Tibial nerve (tissue), 4 donors: ENCODE measurements at places on chromosomes 4 and X.

DNA sequence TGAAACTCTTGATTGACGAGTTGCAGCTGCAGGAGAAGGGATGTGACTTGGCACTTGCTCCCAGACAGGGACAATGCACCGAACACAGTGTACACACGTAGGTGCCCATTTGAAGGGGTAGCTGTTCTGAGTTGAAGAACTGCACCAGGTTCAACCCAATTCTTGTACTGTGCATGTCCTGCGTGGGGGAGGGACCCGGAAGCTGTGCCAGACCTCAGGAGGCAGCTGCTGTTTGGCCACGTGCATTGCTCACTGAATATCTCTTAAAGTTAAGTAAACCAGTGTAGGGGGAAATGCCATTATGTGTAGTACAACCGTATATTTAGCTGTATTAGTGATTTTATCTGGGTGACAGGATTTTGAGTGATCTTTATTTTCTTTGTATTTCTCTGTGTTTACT is 12.0 kb upstream of the RBBP7 start:
- DNase-seq = no peak

GRCh38 chrX:16635596-16635995 is 14.4 kb upstream of the S100G start:
- no peak for DNase-seq

- no peak for DNase-seq
Observed at GRCh38 chr4:8910822-8911315, 39.2 kb upstream of the HMX1 start.

DNA sequence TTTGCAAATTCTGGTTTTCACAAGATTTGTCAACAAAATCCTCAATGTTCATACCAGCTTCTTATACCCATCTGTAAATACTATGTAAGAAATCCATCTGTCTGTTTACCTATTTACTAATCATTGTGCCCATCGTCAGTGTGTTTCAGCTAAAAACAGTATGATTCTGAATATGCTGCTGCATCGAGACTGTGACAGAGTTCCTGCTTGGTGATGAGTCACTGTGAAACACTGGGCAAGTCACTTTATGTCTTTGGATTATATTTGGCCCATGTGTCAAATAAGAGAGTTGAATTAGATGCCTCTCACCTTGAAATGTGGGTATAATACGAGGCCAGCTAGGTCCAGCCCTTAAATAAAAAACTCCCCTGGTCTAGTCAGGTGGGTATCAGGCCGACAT is 79.3 kb downstream of the CBLL2 start:
- DNase-seq = no peak

DNA sequence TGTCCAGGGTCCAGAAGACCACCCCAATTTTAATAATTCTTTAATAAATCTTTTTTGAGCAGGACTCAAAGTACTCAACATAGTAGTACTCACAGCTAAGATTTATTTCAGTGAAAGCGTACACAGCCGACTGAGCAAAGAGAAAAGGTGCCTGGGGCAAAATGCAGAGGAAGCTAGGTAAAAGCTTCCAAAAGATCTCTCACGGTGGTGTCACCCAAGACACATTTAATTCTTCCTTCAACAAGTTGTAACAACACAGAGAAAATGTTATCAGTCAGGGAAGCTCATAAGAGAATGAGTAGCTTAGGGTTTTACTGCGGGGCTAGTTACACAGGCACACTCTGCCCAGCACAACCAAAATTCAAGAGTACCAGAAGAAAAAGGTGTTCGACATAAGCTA is 201.1 kb downstream of the OPHN1 start:
- no peak for DNase-seq

- no peak for DNase-seq
Observed at GRCh38 chr4:25085671-25086070, 54.9 kb upstream of the LGI2 start.

DNA sequence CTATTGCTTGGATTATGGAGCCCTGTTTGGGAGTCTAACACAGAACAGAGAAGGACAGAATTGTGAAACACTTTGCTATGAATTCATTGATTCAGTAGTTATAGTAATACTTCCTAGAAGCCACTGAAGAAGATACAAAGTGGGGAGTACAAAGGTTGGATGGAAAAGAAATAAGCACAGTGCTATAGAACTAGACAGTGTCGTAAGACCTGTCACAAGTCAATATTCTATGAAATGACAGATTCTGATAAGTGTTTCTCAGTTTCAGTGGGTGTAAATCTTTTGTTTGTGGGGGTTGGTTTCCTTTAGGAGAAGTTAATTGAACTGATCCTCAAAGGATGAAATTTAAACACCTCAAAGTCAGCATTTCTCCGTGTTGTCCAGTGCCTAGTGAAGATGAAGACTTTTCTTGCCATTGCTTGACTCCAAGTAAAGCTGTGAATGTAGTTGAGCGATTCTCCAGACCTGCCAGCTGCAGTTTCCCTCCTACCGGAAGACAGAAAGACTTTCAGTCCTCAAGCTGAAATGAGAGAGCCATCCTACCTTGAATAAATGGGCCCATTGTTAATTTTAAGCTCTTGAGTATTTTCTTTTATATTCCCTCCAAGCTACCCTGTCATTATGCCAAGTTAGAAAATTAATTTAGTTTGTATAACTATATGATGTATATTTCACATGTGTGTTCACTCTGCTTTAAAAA is 7.9 kb downstream of the PDLIM5 start:
- no peak for DNase-seq

DNA sequence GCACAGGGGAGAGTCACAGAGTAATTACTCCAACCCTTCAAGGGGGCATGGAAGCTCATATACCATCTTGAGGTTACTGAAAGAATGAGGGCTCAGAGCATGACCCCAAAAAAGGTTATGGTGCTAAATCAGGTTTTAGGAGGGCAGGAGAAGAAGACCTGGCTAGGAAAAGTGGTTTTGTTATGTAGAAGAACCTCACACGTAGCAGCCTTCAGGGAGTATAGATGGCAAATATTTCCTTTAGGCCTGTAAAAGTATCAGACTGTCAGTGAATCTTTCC is 102.0 kb upstream of the PDE5A start:
- DNase-seq = no peak

GRCh38 chr4:22485737-22486136 is 30.1 kb downstream of the ADGRA3 start:
- no peak for DNase-seq

DNA sequence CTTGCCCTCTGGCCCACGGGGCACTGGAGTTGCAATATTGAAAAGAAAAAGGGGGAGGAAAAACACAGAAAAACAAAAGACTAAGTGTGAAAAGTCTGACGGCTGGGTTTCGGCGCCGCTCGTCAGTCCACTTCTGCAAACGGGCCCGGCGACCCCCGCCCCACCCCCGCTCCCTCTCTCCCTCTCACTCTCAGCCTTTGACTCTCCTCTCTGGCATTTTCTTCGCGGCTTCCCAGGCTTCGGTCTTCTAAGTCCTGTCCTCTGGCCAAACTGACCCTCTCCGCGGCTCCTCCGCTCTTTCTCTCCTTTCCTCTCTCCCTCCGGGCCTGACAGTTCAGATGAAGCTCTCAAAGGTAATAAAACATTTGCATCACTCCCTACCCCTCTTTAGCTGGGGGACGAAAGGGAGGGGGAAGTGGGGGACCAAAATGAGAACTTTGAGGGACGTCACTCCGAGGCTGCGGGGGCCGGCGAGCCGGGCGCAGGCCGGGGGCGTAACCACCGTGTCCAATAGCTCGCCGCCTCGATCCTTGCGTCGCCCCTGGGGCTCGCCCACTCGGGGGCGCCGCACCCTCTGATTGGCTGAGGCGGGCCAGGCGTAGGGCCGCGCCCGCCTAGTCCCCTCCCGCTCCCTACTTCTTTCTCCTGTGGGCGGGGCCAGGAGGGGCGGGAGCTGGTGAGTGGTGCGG is at the start of gene NKX6-1:
Gene NKX6-1 (minus strand): TSS at position 358 of the 689 bp plus-strand sequence. CDS start 1,064 bp downstream, outside the sequence.
- DNase-seq = peak; percentile 29

DNA sequence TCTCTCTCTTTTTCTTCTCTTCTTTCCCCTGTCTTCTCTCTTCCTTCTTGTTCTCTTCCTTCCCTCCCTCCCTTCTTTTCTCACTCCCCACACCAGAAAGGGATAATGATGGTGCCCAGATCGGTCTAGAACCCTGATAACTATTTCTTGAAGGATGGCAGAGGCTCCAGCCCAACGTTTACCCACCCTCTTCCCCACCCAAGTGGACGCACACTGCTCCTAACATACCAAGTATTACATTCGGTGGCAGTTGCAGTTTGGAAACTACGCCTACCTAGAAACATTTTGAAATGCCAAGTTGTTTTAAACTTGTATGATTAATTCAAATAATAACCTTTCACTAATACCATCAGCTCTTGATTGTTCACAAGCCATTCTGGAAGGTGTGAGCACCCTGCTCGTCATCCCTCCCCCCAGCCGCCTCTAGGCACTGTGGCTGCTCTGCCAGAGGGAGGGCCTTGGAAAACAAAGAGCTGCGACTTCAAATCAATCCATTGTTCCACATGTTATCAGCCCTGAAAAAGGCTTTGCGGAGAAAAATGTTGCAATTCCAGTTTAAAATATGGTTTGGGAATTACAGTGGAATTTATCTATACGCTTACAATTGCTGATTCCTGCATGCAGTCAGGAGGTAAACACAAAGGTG is 1017.5 kb upstream of the TENM3 start:
- DNase-seq = no peak

- no peak for DNase-seq
Observed at GRCh38 chr4:147735413-147736301, 3.8 kb downstream of the ARHGAP10 start.

DNA sequence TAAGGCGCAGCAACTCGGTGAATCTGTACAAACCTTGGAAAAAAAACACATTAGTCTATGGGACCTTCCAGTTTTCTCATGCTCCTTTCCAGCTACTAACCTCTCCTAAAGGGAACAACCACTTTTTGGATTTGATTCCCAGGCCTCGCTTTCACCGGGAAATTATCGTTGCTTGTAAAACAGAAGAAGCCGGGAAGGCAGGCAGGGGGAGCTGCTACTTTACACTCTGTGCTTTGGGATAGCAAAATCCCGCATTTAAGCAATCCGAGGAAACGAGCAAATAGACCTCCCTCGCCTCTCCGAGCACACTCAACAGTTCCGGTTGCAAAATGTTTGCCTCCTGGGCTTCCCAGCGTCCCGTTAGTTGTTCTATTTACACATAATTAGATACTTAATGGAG is 1.2 kb downstream of the CD38 start:
- DNase-seq = peak; percentile 72

GRCh38 chrX:120585702-120586101 is 18.2 kb upstream of the MCTS1 start:
- DNase-seq = no peak

DNA sequence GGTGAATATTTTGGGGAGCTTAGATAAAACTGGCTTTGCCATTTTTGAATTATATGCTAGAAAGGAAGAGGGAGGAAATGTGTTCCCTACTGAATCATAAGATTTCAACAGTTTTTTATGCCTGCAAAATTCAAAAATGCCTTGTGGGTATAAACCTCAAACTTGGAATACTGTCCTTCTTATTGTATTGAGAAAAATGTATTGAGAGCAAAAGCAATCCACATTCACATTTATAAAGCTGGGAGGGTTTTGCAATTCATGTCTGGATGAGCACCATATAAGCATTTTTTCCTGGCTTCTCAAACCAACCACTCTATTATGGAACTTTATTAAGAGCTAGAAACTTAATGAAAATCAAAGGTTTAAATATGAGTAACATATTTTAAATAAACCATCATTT is 289.8 kb downstream of the PCDH7 start:
- DNase-seq = no peak

GRCh38 chr4:102625232-102625930 is 124.2 kb downstream of the NFKB1 start:
- DNase-seq = no peak

GRCh38 chr4:138865765-138866164 is 149.8 kb upstream of the NOCT start:
- DNase-seq = no peak

DNA sequence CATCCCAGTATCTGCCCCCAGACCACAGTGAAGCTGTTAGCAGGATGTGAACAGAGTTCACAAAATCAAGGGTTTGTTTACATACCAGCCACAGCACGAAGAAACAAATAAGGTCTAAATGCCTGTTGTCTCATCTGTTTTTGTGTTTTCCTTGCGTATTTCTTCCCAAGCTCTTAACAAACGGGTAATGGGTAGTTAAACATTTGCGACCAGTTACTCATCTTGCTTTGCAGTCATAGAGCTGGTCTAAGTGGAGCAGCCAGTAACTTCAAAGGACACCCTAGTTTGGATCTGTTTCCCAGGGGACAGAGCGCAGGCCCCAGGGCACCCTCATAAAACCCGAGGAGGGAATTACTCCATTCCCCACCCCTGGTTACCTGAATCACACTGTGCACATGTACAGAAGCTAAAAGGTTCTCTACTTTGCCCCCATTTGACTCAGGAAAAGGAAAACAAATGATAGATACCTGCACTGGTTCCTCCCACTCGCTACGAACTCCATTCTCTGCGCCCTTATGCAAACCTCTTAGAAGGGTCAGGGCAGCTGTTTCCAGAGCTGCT is 68.8 kb downstream of the MAML3 start:
- DNase-seq = no peak

DNA sequence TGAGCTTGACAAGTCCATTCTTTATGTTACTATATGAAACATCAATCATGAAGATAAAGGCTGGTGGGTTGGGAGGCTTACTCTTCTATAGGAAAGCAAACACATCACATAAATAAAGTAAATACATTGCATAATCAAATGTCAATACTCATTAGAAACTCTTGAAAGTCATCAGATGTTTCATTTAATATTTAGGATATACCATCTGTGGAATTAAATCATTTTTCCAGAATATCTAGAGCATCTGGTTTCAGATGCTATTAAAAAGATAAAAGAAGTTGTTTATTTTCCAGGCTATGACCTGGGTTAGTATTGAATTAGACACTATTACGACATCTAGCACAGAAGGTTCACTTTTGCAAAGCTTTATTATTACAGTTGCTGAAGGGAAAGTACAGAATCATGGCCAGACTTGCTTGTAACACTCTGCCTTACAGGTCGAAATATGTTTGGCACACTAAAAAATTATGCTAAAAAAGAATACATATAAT is 72.6 kb downstream of the METTL14 start:
- DNase-seq = no peak

DNA sequence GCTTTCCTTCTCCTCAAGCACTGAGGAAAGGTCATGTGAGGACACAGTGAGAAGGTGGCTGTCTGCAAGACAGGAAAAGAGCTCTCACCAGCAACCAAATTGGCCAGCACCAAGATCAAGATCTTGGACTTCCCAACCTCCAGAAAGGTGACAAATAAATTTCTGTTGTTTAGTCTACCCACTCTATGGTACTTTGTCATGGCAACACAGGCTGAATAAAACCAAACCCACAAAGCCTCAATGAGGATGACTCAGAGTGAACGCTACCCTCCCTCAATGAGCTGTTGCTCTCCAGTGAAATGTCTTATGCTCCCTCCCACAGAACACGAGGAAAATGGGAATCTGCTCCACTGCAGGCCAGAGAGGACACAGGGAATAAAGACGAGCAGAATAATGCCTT is 244.1 kb downstream of the RAB28 start:
- DNase-seq = no peak

DNA sequence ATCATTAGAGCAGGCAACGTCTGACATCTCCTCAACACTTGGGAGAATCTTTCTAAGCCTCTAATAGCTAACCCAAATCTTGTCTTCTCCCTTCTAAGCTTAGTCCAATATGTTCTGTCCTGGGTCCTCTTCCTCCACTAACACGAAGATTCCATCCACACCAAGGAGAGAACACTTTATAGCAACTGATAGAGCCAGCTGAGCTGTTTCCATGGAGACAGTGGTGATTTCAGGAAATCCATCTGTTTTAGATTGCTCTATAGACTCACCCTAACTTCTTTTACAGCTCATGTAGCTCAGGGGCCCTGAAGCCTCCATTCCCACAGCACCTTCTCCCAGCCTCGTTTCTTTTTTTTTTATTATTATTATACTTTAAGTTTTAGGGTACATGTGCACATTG is 37.4 kb downstream of the SCD5 start:
- no peak for DNase-seq
